ENCODE measurements at places on chromosomes 2 and 18.

- DNase-seq: no peak
These were observed 52.5 kb upstream of the CTDP1 start for GRCh38 chr18:79626905-79627749.

GRCh38 chr2:211162911-211163310 lies 606.5 kb downstream of the CPS1 start:
- DNase-seq: no peak

GRCh38 chr2:111164078-111164477 lies 43.4 kb downstream of the BCL2L11 start:
- DNase-seq: no peak

GRCh38 chr2:181672255-181673008 lies 7.9 kb downstream of the NEUROD1 start:
- DNase-seq: no peak

GRCh38 chr2:192535956-192536921 lies 341.5 kb upstream of the TMEFF2 start:
- DNase-seq: no peak

DNA sequence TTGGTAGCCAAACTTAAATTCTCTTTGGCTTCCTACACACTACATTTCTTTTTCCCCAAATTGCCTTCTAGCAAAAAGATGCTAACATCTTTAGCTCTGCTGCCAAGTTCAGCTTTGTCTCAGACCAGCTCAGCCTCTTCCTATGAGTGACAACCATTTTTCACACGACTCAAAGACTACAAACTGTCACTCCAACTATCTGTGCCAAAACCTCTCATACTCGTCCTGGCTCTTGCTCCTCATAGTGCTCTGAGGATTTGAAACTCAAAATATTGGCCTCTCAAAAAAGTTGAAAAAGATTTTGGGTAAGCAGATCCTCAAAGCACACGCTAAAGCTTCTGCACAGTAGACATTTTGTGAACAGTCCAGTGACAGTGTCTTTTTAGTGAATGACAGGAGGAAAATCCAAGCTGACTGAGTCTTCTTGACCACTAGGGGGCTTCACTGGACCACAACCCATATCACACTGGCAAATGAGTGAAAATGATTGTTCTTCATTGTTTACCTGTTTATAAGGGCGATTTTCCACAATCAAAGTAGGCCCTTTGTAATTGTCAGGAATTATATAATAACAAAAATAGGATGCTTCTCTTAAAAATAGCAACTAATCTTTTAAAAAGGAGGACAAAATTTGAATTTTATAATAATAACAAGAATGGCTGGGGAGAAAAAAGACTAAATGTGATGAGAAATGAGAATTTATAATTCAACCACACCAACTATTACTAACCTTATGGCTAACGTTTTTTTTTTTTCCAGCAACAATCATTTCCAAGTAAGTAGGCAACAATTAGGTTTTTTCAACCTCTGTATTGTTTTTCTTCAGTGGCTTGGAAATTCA lies 85.5 kb upstream of the PGAP1 start:
- peak; percentile 10 for DNase-seq

DNA sequence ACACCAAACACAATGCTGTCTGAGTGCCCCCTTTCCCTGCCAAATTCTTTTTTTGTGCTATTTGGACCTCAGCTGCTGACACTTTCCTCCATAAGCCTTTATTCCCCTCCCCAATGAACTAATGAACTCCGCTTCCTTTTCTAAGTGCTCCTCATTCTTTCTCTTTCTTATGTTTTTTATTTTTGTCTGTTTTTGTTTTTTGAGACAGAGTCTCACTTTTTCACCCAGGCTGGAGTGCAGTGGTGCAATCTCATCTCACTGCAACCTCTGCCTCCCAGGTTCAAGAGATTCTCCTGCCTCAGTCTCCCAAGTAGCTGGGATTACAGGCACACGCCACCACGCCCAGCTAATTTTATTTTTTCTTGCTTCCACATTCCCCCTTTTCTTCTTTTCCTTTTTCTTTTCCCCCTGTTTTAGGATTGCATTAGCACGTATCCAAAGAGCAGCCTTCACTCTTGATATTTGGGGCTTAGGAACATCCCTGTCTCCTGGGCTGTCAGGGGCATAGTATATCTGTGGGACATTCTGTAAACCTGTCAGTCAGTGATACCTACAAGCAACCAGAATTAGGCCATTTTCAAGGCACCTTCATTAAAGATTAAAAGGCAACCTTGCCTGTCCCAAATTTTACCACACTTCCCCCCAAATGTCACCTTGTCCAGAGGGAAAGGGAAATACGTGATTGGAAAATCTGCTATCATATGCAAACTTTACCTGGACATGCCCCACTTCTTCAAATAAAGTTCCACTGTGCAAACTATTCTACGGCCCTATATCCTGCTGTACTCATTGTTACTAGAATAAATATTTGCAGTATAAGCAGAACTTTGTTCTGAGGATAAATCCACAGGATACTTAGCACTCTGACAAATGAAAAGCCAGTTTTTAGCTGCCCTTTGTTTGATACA lies 65.1 kb upstream of the ACSL3 start:
- DNase-seq: no peak

- DNase-seq: no peak
These were observed 72.1 kb downstream of the COPS8 start for GRCh38 chr2:237157780-237158102.

- DNase-seq: no peak
These were observed 50.6 kb downstream of the STK39 start for GRCh38 chr2:168196764-168197180.

DNA sequence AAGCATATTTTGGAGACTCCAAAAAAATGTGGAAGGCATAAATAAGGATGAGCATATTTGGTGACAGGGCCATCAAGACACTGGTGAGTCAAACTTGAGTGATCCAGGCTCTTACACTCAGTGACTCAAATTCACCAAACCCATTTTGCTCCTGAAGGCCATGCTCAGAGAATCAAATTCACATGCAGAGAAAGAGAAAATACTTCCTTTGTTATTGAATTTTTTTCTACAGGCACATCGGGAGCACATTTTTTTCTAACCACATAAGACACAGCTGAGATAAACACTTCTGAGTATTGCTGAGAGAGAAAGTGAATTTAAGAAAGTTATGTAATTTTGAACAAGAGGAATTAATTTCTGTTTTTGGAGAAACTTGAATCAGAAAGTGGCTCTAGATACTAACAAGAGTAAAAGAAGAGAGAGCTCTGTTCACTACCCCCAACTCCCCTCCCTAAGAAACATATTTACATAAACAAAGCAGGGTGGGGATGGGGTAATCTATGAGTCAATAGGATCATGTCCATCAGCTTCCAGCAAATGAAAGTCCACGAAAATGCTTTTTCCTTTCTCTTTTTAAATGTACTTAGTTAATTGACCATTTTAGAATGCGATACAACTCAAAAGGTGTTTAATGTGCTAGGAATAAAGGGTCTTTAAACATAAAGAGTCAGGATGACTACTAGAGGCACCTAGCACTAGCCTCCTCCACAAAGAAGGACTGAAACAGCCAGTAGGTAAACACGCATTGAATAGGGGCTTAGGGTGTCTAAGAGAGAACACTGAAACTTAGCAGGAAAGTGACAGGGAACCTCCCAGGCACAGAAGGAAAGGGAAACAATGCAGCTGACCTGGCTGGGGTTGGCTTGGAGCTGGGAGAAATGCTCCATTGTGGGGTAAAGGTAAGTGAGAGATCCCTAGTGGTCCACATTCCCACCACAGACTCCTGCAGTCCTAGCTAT lies 152.3 kb downstream of the KCNE4 start:
- DNase-seq: no peak

DNA sequence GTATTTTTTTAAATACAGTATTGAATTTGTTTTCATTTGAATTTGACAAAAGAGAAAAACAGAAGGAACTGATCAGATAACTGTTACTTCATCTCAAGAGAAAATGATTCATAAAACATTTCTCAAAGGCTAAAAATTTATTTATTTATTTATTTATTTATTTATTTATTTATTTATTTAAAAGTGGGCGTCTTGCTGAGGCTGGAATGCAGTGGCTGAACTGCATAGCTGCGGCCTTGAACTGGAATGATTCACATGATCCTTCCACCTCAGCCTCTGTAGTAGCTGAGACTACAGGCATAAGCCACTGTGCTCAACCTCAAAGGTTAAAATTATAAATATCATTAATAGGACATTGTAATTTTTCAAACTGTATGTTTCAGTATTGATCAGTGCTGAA lies 4.5 kb upstream of the PUM2 start:
- DNase-seq: no peak

- DNase-seq: no peak
These were observed 70.5 kb downstream of the CACNB4 start for GRCh38 chr2:152028182-152028862.

- no peak for DNase-seq
These were observed 26.1 kb downstream of the GPC1 start for GRCh38 chr2:240461471-240462072.

GRCh38 chr2:126154256-126154785 lies 501.6 kb upstream of the GYPC start:
- no peak for DNase-seq

DNA sequence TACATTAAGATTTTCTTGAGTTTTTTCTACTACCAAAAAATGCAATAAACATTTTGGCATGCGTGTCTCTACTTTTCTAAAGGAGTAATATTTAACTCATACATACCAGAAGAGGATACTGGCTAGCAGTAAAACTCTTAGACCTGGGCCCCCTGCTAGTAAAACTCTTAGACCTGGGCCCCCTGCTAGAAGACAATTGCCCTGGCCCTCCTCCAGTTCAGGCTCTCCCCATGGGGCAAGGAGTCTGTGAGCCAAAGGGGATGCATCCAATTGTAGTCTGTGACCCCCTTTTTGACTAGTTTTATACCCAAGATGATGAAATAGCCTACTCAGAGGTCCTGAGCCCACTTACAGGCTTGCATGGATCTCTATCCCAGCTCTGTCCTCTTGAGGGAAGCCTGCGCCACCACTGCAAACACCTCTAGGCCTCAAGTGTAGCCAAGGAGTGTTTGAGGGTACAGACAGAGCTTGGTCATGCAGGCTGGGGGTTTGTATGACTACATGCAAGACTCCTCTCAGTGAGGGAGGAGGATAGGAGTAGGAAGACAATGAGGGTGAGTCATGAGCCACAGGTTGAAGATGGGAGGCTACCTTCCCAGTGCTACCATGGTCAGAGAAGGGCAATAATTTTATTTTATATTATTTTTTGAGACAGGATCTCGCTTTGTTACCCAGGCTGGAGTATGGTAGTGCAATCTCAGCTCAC lies 45.2 kb upstream of the PGAP1 start:
- DNase-seq: no peak

GRCh38 chr2:102057502-102058292 lies 65.9 kb downstream of the IL1R2 start:
- DNase-seq: no peak

GRCh38 chr2:224416656-224417360 lies 14.9 kb upstream of the FAM124B start:
- DNase-seq: no peak

GRCh38 chr2:84732897-84733778 lies 147.7 kb downstream of the TRABD2A start:
- no peak for DNase-seq

DNA sequence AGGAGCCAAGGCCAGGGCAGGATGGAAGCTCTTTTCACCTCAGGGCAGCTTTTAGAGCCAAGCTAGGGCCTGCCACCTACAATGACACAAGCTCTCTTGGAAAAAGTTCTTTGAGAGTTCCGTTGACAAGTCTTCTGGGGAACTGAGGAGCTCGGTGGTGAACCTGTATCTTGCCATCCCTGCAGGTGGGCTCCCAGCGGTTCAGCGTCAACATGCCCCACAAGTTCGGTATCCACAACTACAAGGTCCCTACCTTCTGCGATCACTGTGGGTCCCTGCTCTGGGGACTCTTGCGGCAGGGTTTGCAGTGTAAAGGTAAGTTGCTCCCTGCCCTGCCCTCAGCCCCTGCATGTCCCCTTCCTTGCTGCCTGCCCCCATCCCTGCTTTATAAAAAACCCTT lies 312.8 kb upstream of the EPAS1 start:
- DNase-seq: no peak

DNA sequence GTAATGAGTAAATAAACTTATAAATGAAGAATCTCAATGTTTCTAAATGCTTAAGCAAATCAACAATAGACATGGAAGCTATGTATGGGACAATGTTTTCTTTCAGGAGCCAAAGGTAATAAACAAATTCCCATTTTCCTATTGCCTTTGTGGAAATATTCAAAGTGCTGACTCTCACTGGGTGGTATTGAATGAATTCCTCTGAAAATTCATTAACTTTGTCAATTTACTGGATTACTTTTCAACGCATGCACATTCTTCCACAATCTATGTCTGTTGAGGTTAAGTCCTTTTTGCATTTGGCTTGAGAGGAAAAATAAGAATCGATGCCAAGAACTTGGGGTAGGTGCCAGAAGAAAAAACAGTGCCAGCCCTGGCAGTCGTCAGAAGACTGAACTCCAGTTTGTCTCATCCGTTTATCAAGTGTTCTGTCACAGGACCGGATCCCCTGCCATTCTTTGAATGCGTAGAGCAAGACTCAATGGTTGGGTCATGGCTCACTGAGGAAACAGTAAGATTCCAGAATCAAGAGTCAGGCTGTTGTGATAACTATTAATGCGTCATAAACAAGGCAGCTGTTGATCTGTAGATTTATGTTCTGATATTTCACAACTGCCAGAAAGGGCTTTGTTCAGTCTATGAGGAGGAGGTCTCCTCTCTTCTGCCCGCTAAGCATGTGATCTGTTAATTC lies 133.3 kb downstream of the GFPT1 start:
- DNase-seq: peak; percentile 29

- no peak for DNase-seq
These were observed 473.3 kb upstream of the HS6ST1 start for GRCh38 chr2:128791985-128792320.

- DNase-seq: no peak
These were observed 116.8 kb upstream of the EPC2 start for GRCh38 chr2:148527488-148528340.

DNA sequence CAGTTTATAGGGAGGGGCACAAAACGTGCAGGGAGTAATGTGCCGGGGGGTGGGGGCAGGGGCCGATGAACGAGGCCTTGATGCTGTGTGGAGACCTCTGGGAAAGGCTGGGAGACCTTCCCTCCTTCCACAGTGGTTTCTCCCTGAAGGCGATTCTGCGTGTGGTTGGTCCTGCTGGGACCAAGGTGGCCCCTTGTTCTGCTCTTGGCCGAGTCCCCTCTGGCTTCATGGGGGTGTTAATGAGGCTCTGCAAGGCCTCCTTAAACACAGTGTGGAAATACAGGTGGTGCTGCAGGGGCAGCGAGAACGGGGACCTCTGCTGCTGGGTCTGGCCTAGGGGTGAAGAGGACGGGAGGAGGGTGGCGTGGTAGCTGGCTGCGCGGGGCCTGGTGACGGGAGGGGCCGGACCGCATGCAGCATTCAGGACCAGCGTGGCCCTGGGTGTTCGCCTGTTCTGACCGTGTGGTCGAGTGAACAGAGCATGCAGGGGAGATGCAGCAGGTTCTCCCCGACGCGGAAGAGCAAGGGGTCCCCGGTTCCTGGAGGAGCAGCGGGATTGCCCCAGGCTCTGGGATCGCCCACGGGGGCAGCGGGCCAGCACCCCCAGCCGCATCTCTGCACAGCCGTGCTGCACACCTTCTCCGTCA lies 42.1 kb upstream of the KCNG2 start:
- no peak for DNase-seq

All from kidney epithelial cell (primary cell).